Ureter (tissue), 1 donor: ENCODE measurements at places on chromosomes 12 and 14.

- no peak for DNase-seq
Measured at GRCh38 chr12:130546494-130546893, 169.6 kb downstream of the RIMBP2 start.

DNA sequence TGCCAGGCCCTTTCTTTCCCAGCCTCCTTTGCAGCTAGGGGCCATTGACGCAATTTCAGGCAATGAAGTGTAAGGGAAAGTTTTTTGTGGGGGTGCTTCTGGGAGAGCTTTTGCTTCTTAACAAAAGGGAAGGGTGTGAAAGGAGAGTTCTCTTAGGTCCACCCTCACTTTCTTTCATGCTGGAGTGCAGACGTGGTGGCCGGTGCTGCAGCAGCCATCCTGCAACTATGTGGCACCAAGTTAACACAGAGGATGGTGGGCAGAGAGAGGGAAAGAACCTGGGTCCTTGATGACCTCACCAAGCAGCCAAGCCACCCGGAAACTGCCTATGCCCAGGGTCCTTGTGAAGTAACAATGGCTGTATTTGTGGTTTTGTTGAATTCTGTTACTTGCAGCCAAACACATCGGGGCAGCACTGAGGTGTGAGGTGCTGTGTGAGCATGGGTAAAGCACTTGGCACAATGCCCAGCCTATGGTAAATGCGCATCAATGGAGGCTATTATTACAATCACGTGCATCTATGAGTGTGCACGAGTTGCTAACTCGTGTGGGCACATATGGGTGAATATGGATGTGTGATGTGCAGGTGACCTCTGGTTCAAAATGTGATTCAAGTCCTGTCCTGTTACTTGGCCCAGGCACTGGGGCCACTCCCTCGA, 122.6 kb downstream of the CALM1 start:
- DNase-seq = no peak

- DNase-seq = no peak
Measured at GRCh38 chr12:71581206-71581605, 82.4 kb downstream of the ZFC3H1 start.

- peak; percentile 76 for DNase-seq
Measured at GRCh38 chr14:77094672-77095284, 3.3 kb upstream of the CIPC start.

DNA sequence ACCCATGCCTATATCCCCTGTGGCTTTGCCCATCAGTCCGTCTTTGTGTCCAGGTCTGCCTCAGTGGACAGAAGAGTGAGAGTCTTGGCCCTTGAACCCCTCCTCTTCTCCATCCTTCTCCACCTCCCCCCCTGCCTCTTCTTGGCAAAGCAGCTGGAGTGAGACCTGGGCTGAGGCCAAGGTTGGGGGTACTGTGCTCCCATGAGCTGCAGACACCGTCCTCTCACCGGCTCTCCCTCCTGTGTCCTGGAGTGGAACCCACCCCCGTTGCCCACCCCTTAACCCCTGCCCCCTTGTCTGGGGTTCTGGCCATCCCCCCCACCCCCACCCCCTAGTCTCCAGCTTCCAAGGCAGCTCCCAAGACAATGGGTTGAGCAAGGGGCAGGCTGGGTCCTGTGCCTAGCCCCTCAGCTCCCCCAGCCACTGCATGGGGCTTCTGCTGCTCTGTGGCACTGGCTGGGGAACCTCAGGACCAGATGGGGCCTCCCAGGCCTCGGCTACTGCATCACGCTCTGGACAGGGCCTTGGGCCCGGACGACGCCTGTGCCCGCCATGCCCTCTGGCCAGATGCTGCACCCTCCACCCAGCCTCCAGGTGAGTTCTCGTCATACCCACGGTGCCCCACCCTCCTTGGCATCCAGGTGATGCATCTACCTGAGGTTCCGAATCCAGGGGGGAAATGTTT, 35.7 kb downstream of the RTL1 start:
- no peak for DNase-seq

DNA sequence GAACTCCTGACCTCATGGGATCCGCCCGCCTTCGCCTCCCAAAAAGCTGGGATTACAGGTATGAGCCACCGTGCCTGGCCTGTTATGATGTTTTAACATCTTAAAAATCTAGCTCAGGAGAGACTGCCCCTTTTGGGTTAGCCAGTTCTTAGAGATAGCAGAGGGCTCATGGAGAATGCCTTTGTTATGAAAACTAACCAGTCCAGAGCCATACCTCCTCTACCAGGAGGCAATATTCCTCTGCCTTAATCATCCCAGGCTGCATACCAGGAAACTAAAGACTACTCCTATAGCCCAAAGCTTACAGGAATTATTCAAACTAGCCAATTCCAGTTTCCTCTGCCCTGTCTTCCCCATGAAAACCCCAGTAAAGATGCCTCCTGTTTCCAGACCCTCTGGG, 96.0 kb upstream of the MDM1 start:
- no peak for DNase-seq

GRCh38 chr14:22627506-22628263, 16.5 kb downstream of the OR6J1 start:
- DNase-seq = no peak

- no peak for DNase-seq
Measured at GRCh38 chr14:98477935-98478334, 794.1 kb downstream of the BCL11B start.

DNA sequence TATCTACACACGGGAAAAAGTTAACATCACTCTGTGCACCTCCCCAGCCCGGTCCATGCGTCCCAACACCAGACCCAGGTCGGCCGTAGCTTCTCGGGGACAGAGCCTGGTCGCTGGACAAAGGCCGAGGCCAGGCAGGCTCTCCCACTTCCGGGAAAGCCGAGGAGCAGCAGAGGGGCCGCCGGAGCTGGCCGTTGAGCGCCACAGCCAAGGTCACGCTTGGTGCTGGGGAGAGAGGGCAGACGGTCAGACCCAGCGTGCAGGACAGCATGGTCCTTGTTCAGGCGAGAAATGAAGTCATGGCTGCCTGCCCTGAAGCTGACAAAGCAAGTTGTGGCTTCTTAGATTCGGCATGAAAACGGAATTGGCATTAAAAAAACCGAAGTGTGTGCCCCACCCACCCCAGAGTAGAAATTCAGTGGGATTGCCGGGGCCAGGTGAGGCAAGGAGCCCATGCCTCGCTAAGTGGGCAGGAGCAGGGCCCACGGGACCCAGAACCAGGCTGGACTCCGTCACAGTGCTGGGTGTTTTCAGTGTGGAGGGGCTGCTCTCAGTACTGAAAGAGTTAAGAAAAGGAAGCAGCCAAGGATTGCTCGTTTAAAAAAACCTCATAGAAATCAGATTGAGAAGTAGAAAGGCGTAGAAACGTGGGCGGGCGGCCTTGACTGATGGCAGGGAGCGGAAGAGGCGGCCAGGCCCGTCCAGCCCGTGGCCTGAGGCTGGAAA, 4.3 kb downstream of the ARL6IP4 start:
- no peak for DNase-seq

DNA sequence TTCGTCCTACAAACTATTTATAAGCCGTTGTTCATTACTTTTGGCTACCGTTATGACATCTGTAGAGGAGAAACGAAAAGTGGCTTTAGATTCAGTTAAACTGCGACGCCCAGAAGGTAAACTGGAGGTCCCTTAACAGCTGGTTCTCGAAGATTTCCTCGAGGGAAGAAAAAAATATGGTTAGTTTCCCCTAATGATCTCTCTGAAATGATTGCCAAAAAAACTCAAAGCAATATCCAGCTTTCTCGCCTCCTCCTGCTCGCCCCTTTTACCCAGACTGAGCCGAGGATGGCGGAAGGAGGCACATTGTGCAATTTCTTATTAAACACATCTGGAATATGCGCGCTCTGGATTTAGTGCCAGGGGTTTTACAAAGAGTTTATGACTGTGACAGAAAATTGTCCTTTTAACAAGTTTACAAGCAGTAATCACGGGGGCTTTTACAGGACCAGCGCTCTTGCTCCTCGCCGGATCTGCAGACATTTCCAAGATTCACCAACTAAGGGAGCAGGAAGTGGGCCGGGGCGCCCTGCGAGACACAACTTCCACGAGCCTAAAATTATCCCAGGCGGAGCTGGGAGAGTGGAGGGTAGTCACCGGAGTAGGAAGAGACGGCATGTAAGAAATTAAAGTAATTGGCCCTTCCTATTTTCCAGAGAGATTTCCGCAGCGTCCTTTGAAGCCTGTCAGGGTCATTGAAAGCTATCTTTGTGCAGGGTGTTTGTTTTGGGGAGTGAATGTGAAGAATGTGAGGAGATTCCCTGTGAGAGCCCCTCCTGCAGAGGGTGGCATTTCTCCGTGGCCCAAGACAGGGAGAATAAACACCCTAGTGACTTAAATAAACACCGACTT, 5.6 kb downstream of the SIX1 start:
- no peak for DNase-seq

- no peak for DNase-seq
Measured at GRCh38 chr14:33755358-33755757, 195.5 kb downstream of the EGLN3 start.

GRCh38 chr12:94942663-94943062, 60.8 kb downstream of the NDUFA12 start:
- no peak for DNase-seq

GRCh38 chr14:81550001-81550637, 16.5 kb upstream of the SEL1L start:
- no peak for DNase-seq

DNA sequence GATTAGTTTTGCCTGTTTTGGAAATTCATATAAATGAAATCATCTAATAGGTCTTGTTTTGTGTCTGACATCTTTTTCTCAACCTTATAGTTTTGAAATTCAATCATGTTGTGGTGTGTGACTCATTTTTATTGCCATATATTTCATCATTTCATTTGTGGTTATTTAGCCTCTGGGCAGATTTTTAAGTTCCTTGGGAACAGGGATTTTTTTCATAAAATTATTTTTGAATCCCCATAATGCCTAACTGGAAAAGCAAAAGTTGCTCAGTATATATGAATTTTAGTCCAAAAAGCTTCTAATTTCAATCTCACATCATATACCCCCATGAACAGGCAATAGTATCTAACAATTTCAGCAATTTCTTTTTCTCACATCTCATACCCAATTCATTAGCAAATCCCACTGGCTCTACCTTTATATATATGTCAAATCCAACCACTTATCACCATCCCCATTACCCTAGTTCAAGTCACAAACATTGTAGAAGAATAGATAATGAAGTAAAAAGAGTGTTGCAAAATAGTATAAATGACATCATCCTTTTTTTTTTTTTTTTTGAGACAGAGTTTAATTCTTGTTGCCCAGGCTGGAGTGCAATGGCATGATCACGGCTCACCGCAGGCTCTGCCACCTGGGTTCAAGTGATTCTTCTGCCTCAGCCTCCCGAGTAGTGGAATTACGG, 2.6 kb upstream of the OR6J1 start:
- no peak for DNase-seq

GRCh38 chr12:21699851-21700250, 42.2 kb upstream of the LDHB start:
- DNase-seq = no peak

DNA sequence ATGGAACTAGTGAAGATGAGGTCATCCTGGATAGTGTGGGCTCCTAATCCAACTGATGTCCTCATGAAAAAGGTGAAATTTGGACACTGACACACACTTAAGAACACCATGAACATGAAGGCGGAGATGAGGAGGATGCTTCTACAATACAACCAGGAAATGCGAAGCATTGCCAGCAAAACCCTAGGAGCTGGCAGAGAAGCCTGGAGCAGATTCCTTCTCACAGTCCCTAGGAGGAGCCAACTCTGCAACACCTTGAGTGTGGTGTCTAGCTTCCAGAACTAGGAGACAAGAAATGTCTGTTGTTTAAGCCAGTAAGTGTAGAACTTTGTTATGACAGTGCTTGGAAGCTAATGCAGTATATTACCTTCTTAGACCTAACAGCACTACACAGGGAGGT, 191.9 kb upstream of the PWP1 start:
- no peak for DNase-seq

DNA sequence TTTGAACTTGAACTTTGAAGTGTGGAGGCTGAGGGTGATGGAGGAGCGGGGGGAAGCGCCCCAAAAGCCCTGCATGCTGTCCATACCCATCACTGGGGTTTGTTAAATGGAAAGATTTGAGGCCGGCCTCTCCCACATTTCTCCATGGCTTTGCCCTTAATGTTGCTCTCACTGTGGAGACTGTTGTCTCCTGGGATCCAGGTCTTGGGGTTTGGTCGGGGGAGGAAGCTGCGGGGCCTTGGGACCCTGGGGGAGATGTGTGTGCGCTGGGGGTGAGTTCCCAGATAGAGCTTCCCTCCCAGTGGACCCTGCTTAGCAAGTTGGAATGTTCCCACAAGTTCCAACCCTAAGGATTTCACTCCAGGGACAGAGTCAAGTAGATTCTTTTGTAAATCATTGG, 28.0 kb upstream of the LRTM2 start:
- no peak for DNase-seq

DNA sequence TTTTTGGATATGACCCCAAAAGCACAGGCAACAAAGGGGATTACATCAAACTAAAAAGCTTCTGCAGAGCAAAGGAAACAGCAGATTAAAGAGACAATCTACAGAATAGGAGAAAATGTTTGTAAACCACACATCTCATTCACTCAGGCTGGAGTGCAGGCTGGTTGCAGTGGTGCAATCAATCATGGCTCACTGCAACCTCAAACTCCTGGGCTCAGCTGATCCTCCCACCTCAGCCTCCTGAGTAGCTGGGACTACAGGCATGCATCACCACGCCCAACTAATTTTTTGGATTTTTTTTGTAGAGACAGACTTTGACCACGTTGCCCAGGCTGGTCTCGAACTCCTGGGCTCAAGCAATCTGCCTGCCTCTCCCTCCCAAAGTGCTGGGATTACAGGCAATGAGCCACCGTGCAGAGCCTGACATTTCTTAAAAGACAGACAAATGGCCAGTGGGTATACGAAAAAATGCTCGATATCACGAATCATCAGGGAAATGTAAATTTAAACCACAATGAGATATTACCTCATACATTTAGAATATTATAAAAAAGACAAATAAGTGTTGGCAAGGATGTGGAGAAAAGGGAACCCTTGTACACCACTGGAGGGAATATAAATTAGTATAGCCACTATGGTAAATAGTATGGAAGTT, 9.8 kb downstream of the NCKAP5L start:
- DNase-seq = no peak

- DNase-seq = no peak
Measured at GRCh38 chr12:92414170-92415070, 268.8 kb upstream of the BTG1 start.

DNA sequence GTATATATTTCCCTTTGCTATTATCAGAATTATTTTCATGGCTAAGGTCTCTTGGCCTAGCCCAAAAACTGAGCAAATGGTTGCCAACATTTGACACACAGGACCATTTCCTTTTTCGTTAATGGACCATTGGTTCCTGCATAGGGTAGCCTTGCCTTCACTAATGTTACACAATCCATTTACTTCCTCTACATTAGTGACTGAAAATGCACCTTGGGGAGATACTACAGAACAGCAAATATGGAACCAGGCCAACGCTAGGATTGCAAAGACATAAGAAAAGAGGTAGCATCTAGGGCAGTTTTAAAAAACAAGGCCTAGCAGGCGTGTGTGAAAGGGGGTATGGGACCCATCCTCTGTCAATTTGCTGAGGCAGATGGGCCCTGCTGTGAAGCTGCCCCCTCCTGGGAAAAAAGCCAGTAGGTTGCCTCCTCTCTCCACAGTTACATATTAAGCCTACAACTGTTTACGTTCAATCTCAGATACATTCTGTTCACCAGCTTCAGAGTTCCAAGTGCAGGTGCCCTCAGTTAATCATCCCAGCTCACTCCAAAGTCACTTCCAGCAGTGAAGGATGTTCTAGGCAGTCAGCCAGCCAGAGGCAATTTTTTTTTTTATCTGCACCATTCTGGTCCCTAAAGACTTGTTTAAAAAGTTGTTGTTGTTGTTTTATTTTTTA, 15.0 kb downstream of the AQP6 start:
- DNase-seq = no peak
